ENCODE measurements at places on chromosomes 11 and 22. TPM values are rescaled to one million over a fixed set of nuclear protein-coding genes. Genes with fewer than 3 reads are reported as not detected.
A peak's percentile ranks its signal among the peaks of the same experiment; 100 is the strongest.

CDC42EP2 gene
- total RNA-seq = 3.3 TPM

- no peaks in the 10 kb centered on the region for H3K36me3 ChIP-seq
- H3K4me1 ChIP-seq = no peaks in the 10 kb centered on the region
- H3K27ac ChIP-seq = no peak overlapping the region
- H3K4me3 ChIP-seq = no peak overlapping the region
Measured at GRCh38 chr11:13140028-13140870, 131.1 kb downstream of the RASSF10 start.

- DNase-seq = no peak
- H3K27ac ChIP-seq = no peak overlapping the region
- H3K36me3 ChIP-seq = no peaks in the 10 kb centered on the region
- H3K4me3 ChIP-seq = no peak overlapping the region
- no peaks in the 10 kb centered on the region for H3K27me3 ChIP-seq
- H3K4me1 ChIP-seq = no peaks in the 10 kb centered on the region
Measured at GRCh38 chr11:118649941-118650340, 29.5 kb downstream of the TREH start.

CLDN5 gene
- total RNA-seq = 19.5 TPM

- H3K27ac ChIP-seq = no peak overlapping the region
- no peaks in the 10 kb centered on the region for H3K4me1 ChIP-seq
- no peak for DNase-seq
- no peaks in the 10 kb centered on the region for H3K36me3 ChIP-seq
Measured at GRCh38 chr11:65987336-65987735, 14.6 kb downstream of the EIF1AD start.

- H3K36me3 ChIP-seq = no peaks in the 10 kb centered on the region
- no peaks in the 10 kb centered on the region for H3K4me1 ChIP-seq
- H3K27ac ChIP-seq = no peak overlapping the region
- no peak overlapping the region for H3K4me3 ChIP-seq
- no peak for DNase-seq
Measured at GRCh38 chr22:33163815-33164214, 105.6 kb upstream of the SYN3 start.

- no peaks in the 10 kb centered on the region for H3K36me3 ChIP-seq
- no peak overlapping the region for H3K27ac ChIP-seq
- H3K4me1 ChIP-seq = no peaks in the 10 kb centered on the region
- H3K4me3 ChIP-seq = no peak overlapping the region
- H3K27me3 ChIP-seq = no peaks in the 10 kb centered on the region
Measured at GRCh38 chr11:70526116-70527045, 128.1 kb downstream of the CTTN start.

- H3K27me3 ChIP-seq = no peaks in the 10 kb centered on the region
- H3K36me3 ChIP-seq = no peaks in the 10 kb centered on the region
- H3K4me3 ChIP-seq = no peak overlapping the region
- no peaks in the 10 kb centered on the region for H3K4me1 ChIP-seq
- no peak for DNase-seq
Measured at GRCh38 chr11:102061276-102061675, 14.0 kb downstream of the CFAP300 start.

DNA sequence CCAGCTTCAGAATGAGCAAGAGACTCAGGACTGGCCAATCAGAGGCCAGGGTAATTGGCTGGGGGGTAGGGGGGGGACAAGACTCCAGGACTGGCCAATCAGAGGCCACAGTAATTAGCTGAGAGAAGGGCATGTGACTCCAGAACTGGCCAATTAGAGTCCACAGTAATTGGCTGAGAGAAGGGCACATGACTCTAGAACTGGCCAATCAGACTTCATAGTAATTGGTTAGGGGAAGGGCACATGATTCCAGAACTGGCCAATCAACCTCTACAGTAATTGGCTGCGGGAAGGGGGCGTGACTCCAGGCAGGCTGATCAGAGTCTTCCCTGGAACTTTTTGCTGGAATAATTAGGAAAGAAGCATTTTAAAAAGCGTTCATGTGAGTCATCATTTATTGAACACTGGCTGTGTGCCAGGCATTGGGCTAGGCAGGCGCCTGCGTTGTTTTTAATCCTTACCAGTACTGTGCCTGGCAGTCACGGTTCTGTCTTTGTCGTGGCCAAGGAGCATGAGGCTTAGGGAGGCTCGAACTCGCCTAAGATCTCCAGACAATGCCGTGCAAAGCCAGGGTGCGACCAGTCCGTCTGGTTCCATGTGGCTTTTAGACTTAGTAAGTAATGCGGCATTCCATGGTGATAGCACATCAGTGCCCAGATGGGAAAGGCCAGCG lies 508.1 kb downstream of the TBC1D22A start:
- DNase-seq = no peak
- no peaks in the 10 kb centered on the region for H3K4me1 ChIP-seq
- H3K27ac ChIP-seq = no peak overlapping the region
- no peaks in the 10 kb centered on the region for H3K36me3 ChIP-seq

OR5T1 gene
- total RNA-seq = not detected

APOA1 gene
- total RNA-seq = 383 TPM

KRTAP5-11 gene
- not detected for total RNA-seq

DDB1 gene
- total RNA-seq = 136 TPM

GRIK4 gene
- not detected for total RNA-seq

GRCh38 chr11:68840661-68841653 lies 759 bp downstream of the CPT1A start:
- DNase-seq = peak; percentile 84
- peaks cover 67% of the 10 kb centered on the region for H3K4me1 ChIP-seq
- peak overlapping the region; percentile 81 for H3K4me3 ChIP-seq
- H3K36me3 ChIP-seq = no peaks in the 10 kb centered on the region
- no peaks in the 10 kb centered on the region for H3K27me3 ChIP-seq
- H3K27ac ChIP-seq = peak overlapping the region; percentile 90

- peak overlapping the region; percentile 81 for H3K27ac ChIP-seq
- H3K27me3 ChIP-seq = no peaks in the 10 kb centered on the region
- no peaks in the 10 kb centered on the region for H3K36me3 ChIP-seq
- H3K4me3 ChIP-seq = peak overlapping the region; percentile 78
- H3K4me1 ChIP-seq = peaks cover 5% of the 10 kb centered on the region
- DNase-seq = no peak
Measured at GRCh38 chr11:95230810-95231126, 234 bp downstream of the SESN3 start.

GRCh38 chr22:45320357-45320976 lies 10.7 kb downstream of the FAM118A start:
- no peak for DNase-seq
- H3K27me3 ChIP-seq = no peaks in the 10 kb centered on the region
- H3K36me3 ChIP-seq = peaks cover 33% of the 10 kb centered on the region
- H3K4me1 ChIP-seq = peaks cover 63% of the 10 kb centered on the region
- H3K27ac ChIP-seq = no peak overlapping the region

- no peak for DNase-seq
- no peaks in the 10 kb centered on the region for H3K27me3 ChIP-seq
- peaks cover 11% of the 10 kb centered on the region for H3K4me1 ChIP-seq
- H3K36me3 ChIP-seq = peaks cover 7% of the 10 kb centered on the region
- no peak overlapping the region for H3K27ac ChIP-seq
Measured at GRCh38 chr22:31912407-31912743, 32.0 kb upstream of the YWHAH start.

BRMS1 gene
- 11.5 TPM for total RNA-seq

GRCh38 chr11:8090756-8091155 lies 9.7 kb downstream of the TUB start:
- H3K4me1 ChIP-seq = peaks cover 6% of the 10 kb centered on the region
- H3K36me3 ChIP-seq = no peaks in the 10 kb centered on the region
- no peak overlapping the region for H3K27ac ChIP-seq
- no peak for DNase-seq
- H3K4me3 ChIP-seq = no peak overlapping the region

DNA sequence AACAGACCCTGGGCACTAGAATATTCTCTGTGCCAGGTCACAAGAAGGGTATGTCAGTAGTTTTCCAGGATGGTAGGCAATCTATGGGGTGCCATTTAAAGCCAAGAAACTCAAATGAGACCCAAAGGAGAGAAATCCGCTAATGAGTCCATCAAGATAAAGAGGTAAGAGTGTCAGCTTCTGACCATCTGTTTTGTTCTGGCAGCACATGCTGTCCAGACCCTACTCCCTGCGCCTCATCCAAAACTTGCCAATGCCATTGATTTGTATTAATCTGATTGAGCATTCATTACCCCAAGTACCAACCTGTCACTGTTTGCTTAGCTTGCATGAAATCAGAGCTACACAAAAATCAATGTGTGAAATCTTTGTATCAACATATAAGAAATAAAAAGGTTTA lies 229.0 kb downstream of the BLID start:
- no peaks in the 10 kb centered on the region for H3K4me1 ChIP-seq
- no peak for DNase-seq
- no peak overlapping the region for H3K27ac ChIP-seq
